ENCODE measurements at places on chromosomes 7 and 10.
A peak's percentile ranks its signal among the peaks of the same experiment; 100 is the strongest.

GRCh38 chr10:72243822-72244437, 27.9 kb upstream of the ASCC1 start:
- DNase-seq: no peak

DNA sequence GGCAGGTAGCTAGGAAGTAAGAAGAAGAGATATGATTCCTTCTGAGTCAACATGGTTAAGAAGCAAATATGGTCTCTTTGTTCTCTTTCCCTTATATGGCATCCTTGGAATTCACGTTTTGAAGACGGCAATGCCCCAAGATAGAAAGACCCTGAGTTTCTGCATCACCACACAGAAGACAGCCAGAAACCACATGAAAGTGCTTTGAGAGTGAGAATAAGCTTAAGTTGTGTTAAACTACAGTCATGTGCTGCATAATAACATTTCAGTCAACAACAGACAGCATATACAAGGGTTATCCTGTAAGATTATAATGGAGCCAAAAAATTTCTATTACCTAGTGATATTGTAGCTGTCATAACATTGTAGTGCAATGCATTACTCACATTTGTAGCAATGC, 89.9 kb upstream of the STEAP1 start:
- DNase-seq: no peak

GRCh38 chr7:106915873-106916272, 50.8 kb downstream of the PIK3CG start:
- no peak for DNase-seq

DNA sequence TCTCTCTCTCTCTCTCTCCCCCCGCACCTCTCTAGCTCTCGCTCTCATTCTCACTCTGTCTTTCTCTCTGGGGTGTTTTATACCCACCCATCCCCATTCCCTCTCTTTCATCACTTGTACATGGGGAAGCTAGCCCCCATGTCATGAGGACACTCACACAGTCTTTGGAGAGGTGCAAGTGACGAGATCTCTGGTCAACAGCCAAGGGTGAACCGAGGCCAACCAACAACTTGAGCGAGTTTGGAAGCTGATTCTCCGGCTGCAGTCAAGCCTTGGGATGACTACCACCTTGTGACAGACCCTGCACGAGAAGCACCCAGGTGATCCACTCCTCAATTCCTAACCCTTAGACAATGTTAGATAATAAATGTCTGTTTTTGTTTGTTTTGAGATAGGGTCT, 10.1 kb upstream of the KBTBD2 start:
- DNase-seq: no peak

DNA sequence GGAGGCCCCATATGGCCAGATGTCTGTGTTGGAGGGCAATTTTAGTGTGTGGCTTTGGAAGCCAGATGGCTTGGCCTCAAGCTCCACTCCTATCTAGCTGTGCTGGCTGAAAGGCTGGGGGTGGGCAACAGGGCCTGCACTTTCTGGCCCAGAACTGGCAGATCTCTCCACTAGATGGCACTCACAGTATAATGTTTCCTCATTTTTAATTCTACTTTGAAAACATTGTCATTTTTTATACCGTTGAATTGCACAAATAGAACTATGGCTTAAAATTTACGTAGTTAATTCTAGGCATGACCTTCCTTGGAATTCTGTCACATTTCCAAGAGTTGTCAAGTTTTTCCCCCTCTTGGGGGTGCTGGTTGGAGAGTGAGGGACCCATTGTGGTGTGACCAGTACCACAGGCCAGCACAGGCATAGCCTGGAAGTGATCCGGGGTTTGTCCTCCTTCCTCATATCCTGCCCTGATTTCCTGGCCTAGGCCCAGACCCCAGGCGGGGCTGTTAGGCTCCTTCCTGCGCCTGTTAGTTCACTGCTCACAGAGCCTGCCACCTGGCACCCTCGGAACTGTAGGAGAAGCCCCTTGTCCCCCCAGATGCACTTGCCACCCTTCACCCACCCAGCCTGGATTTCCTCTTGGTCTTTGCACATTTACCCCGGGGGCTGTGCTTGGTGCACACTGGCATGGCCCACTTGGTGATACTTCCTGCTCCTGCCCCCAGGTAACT, 52.8 kb downstream of the ARHGAP22 start:
- DNase-seq: peak; percentile 93
